Fibroblast of lung (primary cell): ENCODE measurements at places on chromosomes 3 and 15.
A peak's percentile ranks its signal among the peaks of the same experiment; 100 is the strongest.

DNA sequence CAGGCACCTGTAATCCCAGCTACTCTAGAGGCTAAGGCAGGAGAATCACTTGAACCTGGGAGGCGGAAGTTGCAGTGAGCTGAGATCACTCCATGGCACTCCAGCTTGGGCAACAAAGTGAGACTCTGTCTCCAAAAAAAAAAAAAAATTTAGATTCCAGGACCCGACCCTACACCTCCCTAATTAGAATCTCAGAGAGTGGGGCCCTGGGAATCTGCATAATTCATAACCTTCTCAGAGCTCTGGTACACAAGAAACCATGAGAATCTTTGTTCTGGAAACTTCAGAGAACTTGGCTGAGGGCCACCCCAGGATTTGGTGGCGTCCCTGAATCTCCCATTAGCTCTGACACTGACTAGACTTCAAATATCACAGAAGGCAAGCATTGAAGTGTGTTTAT lies 31.5 kb downstream of the B3GNT5 start:
- no peak for DNase-seq

- no peak for DNase-seq
Observed at GRCh38 chr3:182182531-182182968, 470.8 kb downstream of the SOX2 start.

GRCh38 chr3:101677436-101678286 lies 729 bp upstream of the ZBTB11 start:
- DNase-seq: no peak

DNA sequence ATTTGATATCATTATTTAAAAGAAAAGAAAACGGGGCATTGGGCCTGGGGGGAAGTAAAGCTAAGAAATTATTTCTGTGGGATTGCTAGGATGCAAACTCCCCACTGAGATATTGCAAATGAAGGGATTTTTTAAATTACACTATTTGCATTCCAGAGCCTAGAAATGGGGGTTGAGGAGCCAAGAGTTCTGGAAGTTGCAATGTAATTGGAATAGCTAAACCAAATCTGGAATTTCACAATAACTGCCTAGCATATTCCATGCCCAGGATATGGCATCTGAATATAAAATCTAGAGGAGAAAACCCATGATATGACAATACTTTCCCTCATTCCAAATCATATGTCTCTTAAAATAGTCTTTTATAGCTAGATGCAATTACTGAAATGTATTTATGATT lies 93.0 kb downstream of the CADM2 start:
- no peak for DNase-seq

- DNase-seq: no peak
Observed at GRCh38 chr15:99264125-99264524, 12.8 kb downstream of the LRRC28 start.

DNA sequence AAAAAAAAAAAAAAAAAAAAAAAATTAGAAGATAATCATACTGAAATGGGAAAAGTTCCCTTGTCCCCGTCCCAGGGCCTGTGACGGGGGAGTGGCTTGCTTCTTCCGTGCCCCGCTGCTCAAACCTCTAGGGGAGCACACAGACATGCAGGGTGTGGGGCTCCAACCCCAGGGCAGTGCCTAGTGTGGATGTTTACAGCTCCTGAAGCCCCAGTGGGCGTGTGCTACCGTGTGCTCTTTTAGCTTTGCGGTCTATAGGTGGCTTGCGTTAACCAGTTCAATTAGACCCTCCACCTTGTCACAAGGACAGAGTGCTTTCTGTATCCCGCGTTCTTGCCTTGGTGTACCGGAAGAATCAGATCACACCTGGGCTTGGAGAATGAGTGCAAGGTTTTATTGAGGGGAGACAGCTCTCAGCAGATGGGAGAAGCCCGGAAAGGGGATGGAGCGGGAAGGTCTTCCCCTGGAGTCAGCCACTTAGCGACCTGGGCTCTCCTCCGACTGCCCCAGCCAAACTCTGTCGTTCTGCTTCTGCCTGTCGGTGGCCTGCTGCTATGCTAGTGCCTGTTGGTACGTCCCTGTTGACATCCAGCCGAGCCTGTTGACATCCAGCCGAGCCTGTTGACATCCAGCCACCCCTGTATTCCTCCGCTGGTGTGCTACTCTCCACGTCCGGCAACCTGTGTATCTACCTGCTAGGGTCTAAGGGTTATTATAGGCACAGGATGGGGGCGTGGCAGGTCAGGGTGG lies 569.8 kb downstream of the VGLL3 start:
- DNase-seq: no peak

- DNase-seq: peak; percentile 82
Observed at GRCh38 chr3:132606085-132606484, 9.0 kb downstream of the ACKR4 start.

DNA sequence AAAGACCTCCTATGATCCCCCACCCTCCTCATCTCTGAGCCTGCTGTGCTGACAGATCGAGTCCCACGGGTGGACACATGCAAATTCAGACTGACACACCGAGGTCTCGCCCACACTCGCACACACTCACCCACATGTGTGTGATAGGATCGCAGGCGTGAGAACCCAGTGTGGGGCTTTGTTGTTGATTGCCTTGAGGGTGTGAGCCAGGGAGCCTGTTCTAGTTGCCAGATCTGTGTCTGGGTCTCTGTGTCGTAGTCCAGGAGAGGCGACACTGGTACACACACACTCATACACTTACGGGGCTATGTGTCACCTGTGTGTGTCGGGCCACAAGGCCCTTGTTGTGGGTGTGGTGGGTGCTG lies 2.0 kb downstream of the EPHB3 start:
- DNase-seq: no peak
